Activated CD4-positive, alpha-beta memory T cell treated with anti-CD3 and anti-CD28 coated beads, Interleukin-2, amount 10 ng/mL, durations not matched to agents 7 days and 5 days (primary cell): ENCODE measurements at places on chromosomes 3 and 15. TPM values are rescaled to one million over a fixed set of nuclear protein-coding genes. Genes with fewer than 3 reads are reported as not detected.

ARL6 gene
- total RNA-seq = 5.1 TPM

ROPN1 gene
- total RNA-seq = not detected

LDHAL6B gene
- total RNA-seq = not detected

SAMD7 gene
- not detected for total RNA-seq

SERPINI2 gene
- total RNA-seq = not detected

C3orf85 gene
- not detected for total RNA-seq

IL12A gene
- total RNA-seq = 0.55 TPM

A4GNT gene
- total RNA-seq = not detected

DPPA2 gene
- not detected for total RNA-seq

HRH1 gene
- 1.0 TPM for total RNA-seq

RUVBL1 gene
- 62.3 TPM for total RNA-seq

EPHB3 gene
- total RNA-seq = 0.71 TPM

SLC9C1 gene
- total RNA-seq = not detected

TLR9 gene
- total RNA-seq = 0.83 TPM

DNAJA4 gene
- 27.7 TPM for total RNA-seq

C2CD4B gene
- 0.23 TPM for total RNA-seq

BCHE gene
- not detected for total RNA-seq

CLDN18 gene
- not detected for total RNA-seq

CCDC71 gene
- 19.9 TPM for total RNA-seq

CAND2 gene
- total RNA-seq = 0.15 TPM

PDIA3 gene
- 290 TPM for total RNA-seq

ACKR2 gene
- total RNA-seq = 2.0 TPM

CYP11A1 gene
- not detected for total RNA-seq

ALDH1A2 gene
- 0.63 TPM for total RNA-seq

ADAMTS7 gene
- total RNA-seq = 0.43 TPM

ITGA11 gene
- 0.73 TPM for total RNA-seq

MASP1 gene
- total RNA-seq = not detected

LRRC2 gene
- 0.35 TPM for total RNA-seq

VWA5B2 gene
- total RNA-seq = not detected

BOC gene
- not detected for total RNA-seq

LEKR1 gene
- total RNA-seq = 1.4 TPM

CCDC39 gene
- not detected for total RNA-seq

SERPINI1 gene
- total RNA-seq = 3.1 TPM

GOLGA6D gene
- not detected for total RNA-seq

SLC25A36 gene
- total RNA-seq = 51.8 TPM

INO80 gene
- total RNA-seq = 21.8 TPM

TIMP4 gene
- not detected for total RNA-seq

SLC9A9 gene
- total RNA-seq = 16.9 TPM

CATSPER2 gene
- total RNA-seq = 4.7 TPM
